ENCODE measurements at places on chromosomes 3 and 15.

GRCh38 chr3:13879946-13880810 is at the start of gene WNT7A:
Gene WNT7A (minus strand): TSS chr3:13880071. CDS start chr3:13879816, 255 bp downstream.
- no peak for DNase-seq

DNA sequence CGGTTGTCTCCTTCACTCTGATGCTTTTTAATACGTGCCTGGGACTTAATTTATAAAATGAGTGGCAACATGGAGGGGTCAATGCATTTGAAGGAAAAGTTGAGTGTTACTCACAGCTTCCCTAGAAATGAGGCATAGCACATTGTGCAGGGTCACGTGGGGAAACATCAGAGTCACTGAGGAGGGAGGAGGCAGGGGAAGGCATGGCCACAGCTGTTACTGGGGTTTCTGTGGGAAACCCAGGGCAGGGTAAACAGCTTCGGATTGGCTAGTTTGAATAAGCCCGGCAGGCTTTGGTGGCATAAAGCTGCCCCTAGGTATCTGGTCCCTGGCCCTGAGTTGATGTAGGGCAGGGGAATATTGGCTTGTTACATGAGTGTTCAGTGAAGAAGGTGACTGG is 98.9 kb upstream of the ST8SIA2 start:
- DNase-seq = no peak

- DNase-seq = no peak
Observed at GRCh38 chr3:136734382-136735070, 17.7 kb downstream of the STAG1 start.

DNA sequence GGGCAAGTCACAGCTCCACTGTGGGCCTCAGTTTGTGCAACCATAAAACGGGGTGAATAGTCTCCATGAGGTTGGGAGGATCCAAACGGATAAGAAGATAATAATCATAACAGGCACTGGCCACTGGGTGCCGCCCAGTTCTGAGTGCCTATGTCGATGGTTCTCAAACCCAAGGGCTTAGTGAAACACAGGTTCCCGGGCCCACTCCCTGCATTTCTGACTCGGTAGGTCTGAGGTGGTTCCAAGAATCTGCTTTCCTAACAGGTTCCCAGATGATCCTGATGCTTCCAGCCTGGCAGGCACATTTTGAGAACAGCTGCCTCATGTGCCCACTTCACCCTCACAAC is 21.2 kb downstream of the ALS2CL start:
- no peak for DNase-seq

DNA sequence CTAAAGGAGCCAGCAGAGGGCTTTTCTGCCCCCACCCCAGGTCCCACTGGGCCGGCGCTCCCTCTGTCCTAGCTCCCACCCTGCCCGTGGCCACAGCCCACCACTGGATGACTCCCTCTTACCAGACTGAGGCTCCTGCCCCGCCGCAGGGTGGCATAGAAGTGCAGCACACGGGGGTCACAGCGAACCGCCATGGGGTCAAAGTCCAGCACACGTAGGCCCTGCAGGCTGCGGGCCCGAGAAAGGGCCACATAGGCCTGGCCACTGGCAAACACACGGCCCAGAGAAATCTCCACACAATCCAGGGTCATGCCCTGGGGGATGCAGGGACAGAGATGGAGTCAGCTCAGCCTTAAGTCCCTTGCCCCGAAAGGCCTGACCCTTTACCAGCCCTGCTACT is 9.0 kb downstream of the PIF1 start:
- DNase-seq = no peak
